ENCODE measurements at places on chromosomes 4 and X.
A peak's percentile ranks its signal among the peaks of the same experiment; 100 is the strongest.

DNA sequence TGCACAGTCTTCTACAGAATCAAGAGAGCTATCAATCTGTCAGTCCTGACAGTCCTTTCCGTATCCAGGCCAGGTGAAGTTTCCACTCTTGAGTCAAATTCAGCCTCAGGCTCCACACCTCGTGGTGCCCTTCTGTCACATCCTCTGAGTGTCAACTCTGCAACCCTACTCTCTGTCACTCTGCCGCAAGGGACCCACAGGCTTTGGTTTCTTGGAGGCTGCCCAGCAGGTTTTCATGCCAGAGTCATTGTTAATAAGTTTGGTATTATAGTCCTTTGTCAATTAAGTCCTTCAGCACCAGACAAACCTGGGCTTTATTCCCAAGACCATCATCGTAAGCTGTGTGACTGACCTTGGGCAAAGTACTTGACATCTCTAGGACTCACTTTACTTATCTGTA lies 83.4 kb upstream of the KLHL13 start:
- no peak for DNase-seq

- no peak for DNase-seq
Measured at GRCh38 chr4:81604683-81605218, 133.0 kb upstream of the RASGEF1B start.

GRCh38 chrX:9312922-9313867 lies 151.7 kb upstream of the TBL1X start:
- peak; percentile 71 for DNase-seq

- DNase-seq, result no peak
Measured at GRCh38 chrX:137427816-137428215, 138.1 kb upstream of the ZIC3 start.

DNA sequence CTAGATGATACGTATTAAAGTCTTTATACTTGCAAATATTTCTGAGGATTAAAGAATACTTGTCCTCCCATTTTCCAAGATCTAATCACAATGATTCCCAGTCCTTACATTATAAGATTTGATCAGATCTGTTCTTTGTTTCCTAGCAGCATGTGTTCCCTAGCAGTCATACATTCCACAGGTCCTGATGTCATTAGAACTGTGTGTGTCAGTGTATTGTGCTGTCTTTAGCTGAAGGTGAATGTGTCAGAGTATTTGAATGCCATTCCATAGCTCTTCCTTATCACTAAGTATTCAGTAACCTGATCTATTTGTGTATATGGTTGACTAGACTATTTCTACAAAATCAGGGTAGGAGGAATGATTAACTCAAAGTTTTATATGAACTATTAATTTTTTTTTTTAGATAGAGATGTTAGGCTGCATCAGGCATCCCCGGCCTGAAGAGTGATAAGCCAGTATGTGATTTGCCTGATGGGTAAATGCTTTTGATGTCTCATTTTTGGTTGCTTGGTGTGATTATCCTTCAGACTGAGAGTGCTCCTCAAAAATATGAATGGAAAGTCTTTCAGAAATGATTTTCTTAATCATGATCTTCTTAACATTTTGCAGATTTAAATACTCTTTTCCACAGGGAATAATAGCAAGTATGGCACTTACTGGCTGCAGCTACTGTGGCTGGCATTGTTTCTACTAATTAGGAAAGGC lies 4.4 kb downstream of the ADGRL3 start:
- DNase-seq, result no peak

- no peak for DNase-seq
Measured at GRCh38 chr4:72875545-72875944, 194.0 kb downstream of the COX18 start.

- no peak for DNase-seq
Measured at GRCh38 chrX:153537526-153538295, 20.3 kb downstream of the ATP2B3 start.

GRCh38 chr4:28341784-28342183 lies 1481.1 kb downstream of the STIM2 start:
- no peak for DNase-seq

DNA sequence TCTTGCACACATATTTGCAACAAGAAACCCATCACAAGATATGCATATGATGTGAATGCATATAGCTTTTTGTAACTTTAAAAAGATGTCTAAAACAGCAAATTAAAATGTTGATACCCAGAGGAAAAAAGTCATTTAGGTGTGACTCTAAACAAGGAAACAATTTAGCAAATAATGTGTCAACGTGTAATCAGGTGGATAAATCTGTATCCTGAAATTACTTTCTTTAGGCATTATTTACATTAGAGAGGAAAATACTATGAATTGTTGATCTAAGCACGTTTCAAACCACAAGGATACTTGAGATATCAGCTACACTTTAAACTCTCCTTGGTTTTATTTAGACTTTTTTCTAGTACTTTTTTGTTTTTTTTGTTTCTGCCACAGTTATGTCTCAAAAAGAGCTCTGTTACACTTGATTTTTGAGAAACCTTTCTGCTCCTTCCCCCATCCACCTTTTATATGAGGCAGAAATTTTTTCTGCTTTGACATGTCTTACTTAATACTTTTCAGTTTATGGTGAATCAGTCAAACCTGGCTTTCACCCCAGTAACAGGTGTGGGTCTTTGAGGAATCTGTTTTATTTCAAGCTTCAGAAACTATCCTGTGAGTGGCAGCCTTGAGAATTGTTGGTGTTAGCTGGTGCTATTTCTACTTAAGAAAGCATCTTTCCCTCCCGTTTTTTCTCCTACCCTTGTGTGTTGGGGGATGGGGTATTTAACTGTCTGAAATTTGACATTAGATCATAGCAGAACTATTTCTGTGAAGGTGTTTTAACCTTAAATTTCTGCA lies 1.9 kb downstream of the NPNT start:
- no peak for DNase-seq
